ENCODE measurements at places on chromosomes 7 and 10.

DNA sequence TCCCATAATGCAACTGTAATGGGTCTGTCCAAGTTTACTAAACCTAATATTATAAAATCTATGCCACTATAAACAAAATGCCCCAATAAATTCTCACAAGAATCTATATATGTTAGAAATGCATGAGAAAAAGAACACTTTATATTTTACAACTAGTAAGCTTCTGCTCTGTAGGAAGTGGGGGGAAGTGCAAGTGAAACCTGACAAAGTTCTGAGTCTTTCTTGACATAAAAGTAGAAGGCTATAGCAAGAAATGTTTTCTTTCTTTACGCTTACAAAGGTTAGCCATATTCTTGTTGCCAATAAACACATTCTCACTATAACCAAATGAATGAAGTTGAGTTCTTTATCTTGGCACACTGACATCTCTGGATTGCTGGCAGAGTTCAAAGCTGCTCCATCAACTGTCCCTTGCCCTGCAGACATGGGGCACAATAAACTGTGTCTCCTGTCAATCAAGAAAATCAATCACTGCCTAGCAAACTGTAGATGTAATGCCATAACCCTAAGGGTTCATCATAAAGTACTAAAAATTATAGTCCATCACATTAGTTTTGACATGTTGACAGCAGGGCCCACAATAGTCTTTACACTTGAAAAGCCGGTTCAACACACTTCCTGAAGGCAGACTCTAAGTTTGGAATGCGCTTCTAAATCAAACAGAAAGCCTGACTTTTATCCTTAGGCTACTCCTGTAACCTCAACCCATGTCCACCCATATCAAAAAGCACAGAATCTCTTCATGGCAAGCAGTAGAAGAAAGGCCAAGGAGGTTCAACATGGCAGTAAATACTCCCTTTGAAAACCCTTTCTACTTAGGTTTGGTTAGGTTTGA, 58.6 kb downstream of the TPK1 start:
- DNase-seq, result no peak

DNA sequence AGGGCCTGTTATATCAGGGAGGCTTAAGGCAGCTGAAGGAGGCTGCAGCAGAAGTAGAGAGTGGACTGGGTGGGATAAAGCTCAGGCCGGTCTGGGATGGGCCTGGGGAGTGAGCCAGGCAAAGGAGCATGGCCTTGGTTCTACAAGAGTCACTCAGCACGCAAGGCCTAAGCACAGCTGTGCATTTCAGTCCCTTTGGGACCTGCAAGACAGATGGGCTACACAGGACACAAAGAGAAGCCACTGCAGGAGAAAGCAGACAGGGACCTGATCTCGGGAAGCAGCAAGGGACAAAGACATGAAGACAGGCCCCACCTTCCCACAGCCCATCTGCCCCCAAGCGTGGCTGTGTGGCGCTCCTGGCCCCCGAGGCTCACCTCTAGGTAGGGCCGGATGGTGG, 29.4 kb downstream of the RRP12 start:
- no peak for DNase-seq

- no peak for DNase-seq
These were observed 46.8 kb downstream of the NRAP start for GRCh38 chr10:113617086-113617485.

- DNase-seq, result no peak
These were observed 55.5 kb downstream of the KDM7A start for GRCh38 chr7:140121326-140121725.

DNA sequence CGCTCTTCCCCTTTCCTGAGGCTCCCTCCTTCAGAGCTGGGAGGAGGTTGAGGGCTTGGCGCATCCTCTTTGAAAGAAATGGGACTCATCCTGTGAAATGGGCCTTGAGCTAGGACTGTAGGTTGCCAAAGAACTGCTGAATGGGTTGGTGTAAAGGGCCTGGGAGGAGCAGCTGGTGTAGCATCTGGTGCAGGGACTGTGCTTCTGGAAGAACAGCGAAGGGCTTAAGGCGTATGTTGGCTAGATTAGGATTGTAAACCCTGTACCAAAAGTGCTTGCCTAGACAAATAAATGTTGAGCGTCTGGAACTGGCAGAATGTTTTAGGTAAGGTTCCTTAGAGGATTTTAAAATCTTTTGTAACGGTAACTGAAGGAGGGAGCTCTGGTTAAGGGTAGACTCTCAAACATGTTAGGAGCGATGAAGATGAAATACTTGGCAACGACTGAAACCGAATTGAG, 563 bp downstream of the STAM start:
- no peak for DNase-seq

Data from head of caudate nucleus (tissue), 42 donors.